Muscle of leg (tissue), 16 donors: ENCODE measurements at places on chromosomes 11 and 22. TPM values are rescaled to one million over a fixed set of nuclear protein-coding genes. Genes with fewer than 3 reads are reported as not detected.

Gene CCDC116
- total RNA-seq: 0.27 TPM

- no peaks in the 10 kb centered on the region for H3K36me3 ChIP-seq
- no peaks in the 10 kb centered on the region for H3K27me3 ChIP-seq
- peak; percentile 53 for DNase-seq
- no peaks in the 10 kb centered on the region for H3K4me1 ChIP-seq
- H3K4me3 ChIP-seq: no peak overlapping the region
Measured at GRCh38 chr11:96062134-96062533, 138.2 kb upstream of the MTMR2 start.

Gene SLC1A2
- 1.6 TPM for total RNA-seq

Gene GSC2
- not detected for total RNA-seq

- no peaks in the 10 kb centered on the region for H3K36me3 ChIP-seq
- H3K4me3 ChIP-seq: no peak overlapping the region
- H3K4me1 ChIP-seq: no peaks in the 10 kb centered on the region
- no peak for DNase-seq
- H3K27me3 ChIP-seq: no peaks in the 10 kb centered on the region
Measured at GRCh38 chr11:31582697-31583096, 73.1 kb downstream of the ELP4 start.

Gene MPZL3
- 0.53 TPM for total RNA-seq

Gene RPS25
- total RNA-seq: 2,660 TPM

Gene FJX1
- total RNA-seq: 6.5 TPM

Gene GRIK4
- 0.09 TPM for total RNA-seq

GRCh38 chr11:62622476-62623089, 797 bp upstream of the B3GAT3 start:
- peaks cover 32% of the 10 kb centered on the region for H3K36me3 ChIP-seq
- H3K4me1 ChIP-seq: peaks cover 19% of the 10 kb centered on the region
- peak overlapping the region; percentile 73 for H3K4me3 ChIP-seq

DNA sequence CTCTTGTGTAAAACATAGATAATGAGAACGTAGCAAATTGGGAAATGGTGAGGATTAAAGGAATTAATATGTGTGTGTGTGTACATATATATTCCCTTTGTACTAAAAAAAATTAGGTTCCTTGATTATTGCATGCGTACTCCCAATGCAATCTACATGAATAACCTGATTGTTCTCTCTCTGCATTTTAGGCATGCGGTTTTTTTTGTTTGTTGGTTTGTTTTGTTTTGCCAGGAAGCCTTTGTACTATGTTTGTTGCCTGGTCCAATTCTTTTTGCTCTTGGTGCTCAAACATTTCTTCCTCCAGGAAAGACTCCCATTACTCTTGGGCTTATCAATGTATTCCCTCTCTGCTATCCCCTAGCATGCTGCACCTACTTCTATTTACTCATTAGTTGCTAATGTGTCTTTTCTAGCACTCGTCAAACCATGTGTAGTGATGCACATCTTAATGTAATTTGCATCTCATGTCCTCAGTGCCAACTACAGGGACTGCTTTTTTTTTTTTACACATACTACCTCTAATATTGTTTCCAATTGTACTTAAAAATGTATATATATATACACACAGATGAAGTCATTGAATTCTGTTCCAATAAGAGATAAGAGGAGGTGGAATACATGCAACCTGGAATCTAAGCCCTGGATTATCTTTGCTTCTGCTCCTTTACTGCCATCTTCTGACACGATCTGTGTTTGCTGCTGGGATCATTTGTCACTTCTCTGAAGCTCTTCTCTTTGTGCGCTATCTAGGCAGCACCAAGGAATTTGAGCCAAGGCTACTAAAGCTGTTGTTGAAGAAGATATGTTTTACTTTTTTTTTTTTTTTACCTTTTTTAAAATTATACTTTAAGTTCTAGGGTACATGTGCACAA, 197.2 kb upstream of the ANO3 start:
- no peaks in the 10 kb centered on the region for H3K27me3 ChIP-seq
- DNase-seq: peak; percentile 37
- H3K27ac ChIP-seq: no peak overlapping the region
- H3K36me3 ChIP-seq: no peaks in the 10 kb centered on the region

- DNase-seq: no peak
- H3K27ac ChIP-seq: no peak overlapping the region
- H3K27me3 ChIP-seq: no peaks in the 10 kb centered on the region
- H3K4me1 ChIP-seq: no peaks in the 10 kb centered on the region
Measured at GRCh38 chr11:74090701-74091100, 80.1 kb downstream of the C2CD3 start.

Gene ELF5
- total RNA-seq: not detected

GRCh38 chr11:68017980-68018729, 8.0 kb downstream of the ALDH3B1 start:
- H3K4me1 ChIP-seq: peaks cover 27% of the 10 kb centered on the region
- no peaks in the 10 kb centered on the region for H3K27me3 ChIP-seq
- no peak overlapping the region for H3K27ac ChIP-seq
- H3K4me3 ChIP-seq: no peak overlapping the region
- H3K36me3 ChIP-seq: no peaks in the 10 kb centered on the region

Gene CCDC83
- not detected for total RNA-seq

DNA sequence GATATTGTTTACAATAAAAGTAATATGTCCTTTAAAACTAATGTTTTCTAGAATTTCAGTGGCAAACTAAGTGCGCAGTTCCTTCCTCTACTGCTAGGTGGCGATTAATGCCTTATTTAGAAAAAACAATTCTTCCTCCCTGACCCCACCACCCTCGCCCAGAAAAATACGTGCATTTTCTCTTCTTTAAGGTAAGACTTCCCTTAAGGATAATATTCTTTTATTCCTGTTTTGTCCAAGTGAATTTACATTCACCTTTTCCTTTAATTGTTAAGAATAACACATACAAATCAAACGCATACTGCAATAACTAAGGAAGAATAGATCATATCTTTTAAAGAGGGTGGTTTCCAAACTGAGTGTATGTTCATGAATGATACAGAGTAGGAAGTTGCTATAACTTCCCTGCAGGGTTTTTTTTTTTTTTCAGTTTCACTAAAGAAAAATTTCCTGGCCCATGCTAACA, 17.0 kb upstream of the PSMA1 start:
- no peaks in the 10 kb centered on the region for H3K36me3 ChIP-seq
- no peak overlapping the region for H3K4me3 ChIP-seq
- H3K27ac ChIP-seq: no peak overlapping the region
- H3K27me3 ChIP-seq: no peaks in the 10 kb centered on the region
- H3K4me1 ChIP-seq: no peaks in the 10 kb centered on the region

Gene OR10D3
- under 0.01 TPM for total RNA-seq

GRCh38 chr11:65067446-65067845, 9.1 kb upstream of the NAALADL1 start:
- H3K4me1 ChIP-seq: no peaks in the 10 kb centered on the region
- H3K4me3 ChIP-seq: no peak overlapping the region
- H3K27ac ChIP-seq: no peak overlapping the region
- DNase-seq: no peak

DNA sequence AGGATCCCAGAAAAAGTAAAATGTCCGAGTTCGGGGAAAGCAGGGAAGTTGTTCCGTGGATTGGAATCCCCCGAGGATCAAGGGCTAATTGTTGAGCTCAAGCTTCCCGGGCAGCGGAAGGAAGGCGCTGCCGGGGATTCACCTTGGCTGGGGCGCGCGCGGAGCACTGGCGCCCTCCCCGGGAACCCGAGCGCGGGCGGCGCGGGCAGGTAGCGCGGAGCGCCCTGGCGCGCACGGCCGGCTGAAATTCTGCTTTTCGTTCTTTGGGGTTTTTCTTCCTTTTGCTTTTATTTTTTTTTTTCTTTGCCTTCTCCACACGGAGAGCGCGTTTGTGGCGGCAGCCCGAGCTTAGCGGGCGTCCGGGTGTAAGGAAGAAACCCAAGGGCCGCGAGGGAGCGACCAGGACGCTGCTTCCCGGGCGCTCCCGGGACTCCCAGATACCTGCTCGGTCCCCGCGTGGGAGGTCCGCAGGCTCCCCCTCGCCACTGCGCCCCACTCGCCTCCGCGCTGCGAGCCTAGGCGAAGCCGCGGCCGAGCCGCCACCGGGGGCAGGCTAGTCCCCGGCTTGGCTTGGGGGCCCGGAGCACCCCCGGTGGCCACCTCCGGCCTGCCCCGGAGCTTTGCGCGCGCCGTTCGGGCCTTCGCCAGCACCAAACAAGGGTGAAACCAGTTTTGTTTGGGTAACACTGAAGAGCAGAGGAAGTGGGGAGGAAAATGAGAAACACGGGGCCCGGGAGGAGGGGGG, 4.8 kb upstream of the IGF2 start:
- peak; percentile 61 for DNase-seq
- peak overlapping the region; percentile 66 for H3K4me3 ChIP-seq

Gene THAP7
- total RNA-seq: 20.9 TPM

Gene MYRF
- total RNA-seq: 0.49 TPM

Gene UPK3A
- not detected for total RNA-seq

Gene KDM2A
- 32.1 TPM for total RNA-seq

DNA sequence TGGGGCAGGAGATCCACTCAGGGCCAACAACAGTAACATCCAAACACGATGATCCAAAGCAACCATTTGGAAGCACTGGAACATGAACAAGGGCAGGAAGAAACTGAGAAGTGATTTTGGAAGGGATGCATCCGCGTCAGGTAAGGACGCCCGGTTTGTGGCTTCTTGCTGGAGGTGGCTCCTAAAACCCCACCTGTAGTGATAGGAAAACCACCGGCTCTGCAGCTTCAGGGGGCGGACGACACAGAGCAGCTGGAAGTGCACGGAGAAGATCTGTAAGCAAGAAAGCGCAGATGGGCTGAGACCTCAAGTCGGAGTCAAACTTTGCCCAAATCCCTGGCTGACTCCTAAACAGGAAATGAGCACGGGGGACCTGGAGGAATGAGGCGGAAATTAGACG, 1066.1 kb downstream of the BRD1 start:
- H3K4me3 ChIP-seq: no peak overlapping the region
- H3K27ac ChIP-seq: no peak overlapping the region
- no peaks in the 10 kb centered on the region for H3K27me3 ChIP-seq
- no peak for DNase-seq

Gene DEFB131B
- total RNA-seq: not detected

GRCh38 chr11:12200991-12201985, 90.9 kb downstream of the MICAL2 start:
- peak; percentile 89 for DNase-seq
- peaks cover 32% of the 10 kb centered on the region for H3K4me1 ChIP-seq
- H3K36me3 ChIP-seq: peaks cover 2% of the 10 kb centered on the region

DNA sequence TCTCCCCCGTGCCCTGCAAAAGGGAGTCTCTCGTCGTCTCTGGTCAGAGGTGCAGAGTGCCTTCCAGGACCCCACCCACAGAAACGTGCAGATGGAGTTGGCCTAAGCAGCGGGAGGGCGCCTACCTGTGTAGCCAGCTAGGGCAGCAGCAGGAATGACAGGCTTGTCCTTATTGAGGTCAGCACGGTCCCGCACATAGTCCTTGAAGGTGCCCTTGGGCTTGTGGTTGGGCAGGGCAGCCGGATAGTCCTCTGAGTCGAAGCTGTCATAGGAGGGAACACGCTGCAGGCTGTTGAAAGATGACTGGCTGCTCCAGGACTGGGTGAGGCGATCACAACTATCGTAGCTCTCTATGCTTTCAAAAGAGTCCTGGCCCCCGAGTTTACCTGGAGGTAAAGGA, 107.3 kb downstream of the ETS1 start:
- no peaks in the 10 kb centered on the region for H3K27me3 ChIP-seq
- no peak overlapping the region for H3K4me3 ChIP-seq
- DNase-seq: no peak
- H3K4me1 ChIP-seq: peaks cover 14% of the 10 kb centered on the region

Gene NCR3LG1
- total RNA-seq: 0.44 TPM

GRCh38 chr11:130533113-130533798, 84.8 kb downstream of the ADAMTS15 start:
- no peaks in the 10 kb centered on the region for H3K36me3 ChIP-seq
- no peak for DNase-seq
- no peak overlapping the region for H3K4me3 ChIP-seq
- H3K4me1 ChIP-seq: peaks cover 25% of the 10 kb centered on the region

GRCh38 chr22:34395370-34395769, 475.1 kb upstream of the LARGE1 start:
- no peak for DNase-seq
- no peaks in the 10 kb centered on the region for H3K27me3 ChIP-seq
- no peak overlapping the region for H3K27ac ChIP-seq
- H3K4me1 ChIP-seq: no peaks in the 10 kb centered on the region

Gene OR4A16
- total RNA-seq: not detected

GRCh38 chr11:13149991-13150390, 127.6 kb upstream of the BMAL1 start:
- no peak overlapping the region for H3K27ac ChIP-seq
- DNase-seq: no peak
- no peaks in the 10 kb centered on the region for H3K4me1 ChIP-seq
- no peaks in the 10 kb centered on the region for H3K36me3 ChIP-seq

Gene SMIM38
- total RNA-seq: 0.98 TPM

- DNase-seq: no peak
- peak overlapping the region; percentile 99 for H3K27ac ChIP-seq
- peak overlapping the region; percentile 75 for H3K4me3 ChIP-seq
- no peaks in the 10 kb centered on the region for H3K27me3 ChIP-seq
- peaks cover 52% of the 10 kb centered on the region for H3K4me1 ChIP-seq
Measured at GRCh38 chr11:47177846-47178245, 1.2 kb upstream of the ARFGAP2 start.

Gene SCGB1D2
- not detected for total RNA-seq

- peaks cover 24% of the 10 kb centered on the region for H3K36me3 ChIP-seq
- no peak overlapping the region for H3K4me3 ChIP-seq
- no peak for DNase-seq
- peaks cover 26% of the 10 kb centered on the region for H3K4me1 ChIP-seq
Measured at GRCh38 chr11:1299621-1300020, 9.8 kb downstream of the TOLLIP start.

- no peak overlapping the region for H3K4me3 ChIP-seq
- DNase-seq: no peak
- H3K27me3 ChIP-seq: no peaks in the 10 kb centered on the region
- peaks cover 35% of the 10 kb centered on the region for H3K36me3 ChIP-seq
- no peak overlapping the region for H3K27ac ChIP-seq
Measured at GRCh38 chr22:38710351-38710750, 4.6 kb downstream of the GTPBP1 start.

DNA sequence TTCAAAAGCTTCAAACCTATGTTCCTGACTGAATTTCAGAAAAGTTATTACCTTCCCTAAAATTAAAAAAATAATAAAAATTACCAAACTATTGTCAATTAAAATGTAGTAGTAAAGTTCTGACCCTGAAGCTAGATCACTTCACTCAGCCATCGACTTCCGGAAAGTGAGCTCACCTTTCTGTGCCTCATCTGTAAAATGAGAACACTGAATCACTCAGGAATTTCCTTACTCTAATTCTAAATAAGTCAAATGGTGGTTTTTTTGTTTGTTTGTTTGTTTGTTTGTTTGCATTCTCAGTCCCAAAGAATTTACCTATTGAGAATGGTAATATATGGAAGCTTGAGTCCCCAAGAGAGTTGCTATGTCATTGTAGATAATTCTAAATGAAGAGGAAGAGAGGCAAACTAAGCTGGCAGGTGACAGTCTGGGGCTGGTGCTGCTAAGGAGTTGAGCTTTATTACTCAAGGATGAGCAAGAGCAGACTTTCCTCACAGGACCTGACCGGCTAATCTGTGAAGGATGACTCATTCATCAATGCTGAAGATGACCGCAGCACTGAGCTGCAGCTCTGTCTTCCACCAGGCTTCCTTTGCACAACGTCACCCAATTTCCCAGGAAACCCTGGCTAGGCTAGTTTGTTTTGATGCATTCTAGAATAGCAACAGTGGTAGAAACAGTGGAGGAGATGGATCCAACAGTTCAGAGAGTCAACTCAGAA, 248.8 kb downstream of the RAB38 start:
- H3K4me3 ChIP-seq: no peak overlapping the region
- no peaks in the 10 kb centered on the region for H3K4me1 ChIP-seq
- DNase-seq: peak; percentile 19
- no peaks in the 10 kb centered on the region for H3K27me3 ChIP-seq

Gene CTSW
- 0.75 TPM for total RNA-seq

Gene RBM4B
- 26.7 TPM for total RNA-seq
